NCI-H1092 treated with DMSO at 0.1 percent for 48 hours (cell line): ENCODE measurements at places on chromosomes 16 and 17.

DNA sequence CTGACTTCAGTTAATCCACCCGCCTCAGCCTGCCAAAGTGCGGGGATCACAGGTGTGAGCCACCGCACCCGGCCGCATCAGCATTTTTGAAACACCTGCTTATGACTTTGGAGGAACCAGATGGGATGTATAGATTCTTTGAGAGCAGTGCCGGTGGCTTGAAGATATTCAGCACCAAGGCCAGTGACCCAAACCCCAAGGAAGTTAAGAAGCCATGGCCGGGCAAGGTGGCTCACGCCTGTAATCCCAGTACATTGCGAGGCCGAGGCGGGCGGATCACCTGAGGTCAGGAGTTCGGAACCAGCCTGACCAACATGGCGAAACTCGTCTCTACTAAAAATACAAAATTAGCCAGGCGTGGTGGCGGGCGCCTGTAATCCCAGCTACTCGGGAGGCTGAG lies 43.9 kb downstream of the TRARG1 start:
- no peak for DNase-seq

DNA sequence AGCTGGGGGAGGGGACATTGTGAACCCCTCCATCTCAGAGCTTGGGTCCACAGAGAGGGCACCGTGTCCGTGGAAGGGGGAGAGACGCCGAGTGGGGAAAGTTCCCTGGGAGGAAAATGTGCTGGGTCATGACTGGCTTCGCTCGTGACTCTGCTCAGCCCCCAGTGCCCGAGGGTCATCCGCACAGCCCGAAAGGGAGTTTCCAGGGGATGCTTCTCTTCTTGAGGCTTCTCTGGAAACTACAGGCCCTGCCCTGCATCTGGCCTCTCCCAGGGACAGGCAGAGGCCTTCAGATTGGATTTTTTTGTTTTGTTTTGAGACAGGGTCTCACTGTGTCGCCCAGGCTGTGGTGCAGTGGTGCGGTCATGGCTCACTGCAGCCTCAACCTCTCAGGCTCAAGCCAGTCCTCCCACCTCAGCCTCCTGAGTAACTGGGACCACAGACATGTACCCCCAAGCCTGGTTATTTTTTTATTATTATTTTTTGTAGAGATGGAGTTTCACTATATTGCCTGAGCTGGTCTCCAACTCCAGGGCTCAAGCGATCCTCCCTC lies 9.8 kb upstream of the GSE1 start:
- no peak for DNase-seq

DNA sequence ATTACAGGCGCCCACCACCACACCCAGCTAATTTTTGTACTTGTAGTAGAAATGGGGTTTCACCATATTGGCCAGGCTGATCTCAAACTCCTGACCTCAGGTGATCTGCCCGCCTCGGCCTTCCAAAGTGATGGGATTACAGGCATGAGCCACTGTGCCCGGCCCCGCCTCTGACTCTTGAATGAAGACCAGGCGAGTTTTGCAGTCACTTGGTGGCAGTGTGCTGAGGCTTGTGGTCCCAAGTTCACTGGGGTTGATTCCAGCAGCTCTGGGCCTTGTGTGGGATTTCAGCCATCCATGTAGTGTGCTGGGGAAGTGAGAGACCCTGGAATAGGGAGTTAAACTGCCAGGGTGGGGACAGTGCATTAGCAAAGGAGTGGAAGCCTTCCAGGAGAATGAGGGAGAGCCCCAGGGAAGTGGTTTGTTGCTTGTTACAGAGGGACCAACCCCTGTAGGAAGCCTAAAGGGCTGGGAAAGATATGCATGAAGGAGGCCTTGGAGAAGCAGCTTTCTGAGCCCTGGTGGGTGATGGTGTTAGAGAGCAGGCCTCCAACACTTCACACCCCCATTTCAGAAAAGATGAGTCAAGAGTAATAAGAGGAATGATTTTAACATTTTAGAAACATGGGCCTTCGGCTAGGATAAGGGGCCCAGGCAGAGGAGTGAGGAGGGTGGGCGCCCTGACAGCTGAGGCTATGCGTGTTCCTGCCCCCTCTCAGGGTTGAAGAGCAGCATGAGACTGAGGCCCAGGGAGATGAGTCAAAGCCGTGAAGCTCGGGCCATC lies 14.5 kb downstream of the PSKH1 start:
- no peak for DNase-seq

DNA sequence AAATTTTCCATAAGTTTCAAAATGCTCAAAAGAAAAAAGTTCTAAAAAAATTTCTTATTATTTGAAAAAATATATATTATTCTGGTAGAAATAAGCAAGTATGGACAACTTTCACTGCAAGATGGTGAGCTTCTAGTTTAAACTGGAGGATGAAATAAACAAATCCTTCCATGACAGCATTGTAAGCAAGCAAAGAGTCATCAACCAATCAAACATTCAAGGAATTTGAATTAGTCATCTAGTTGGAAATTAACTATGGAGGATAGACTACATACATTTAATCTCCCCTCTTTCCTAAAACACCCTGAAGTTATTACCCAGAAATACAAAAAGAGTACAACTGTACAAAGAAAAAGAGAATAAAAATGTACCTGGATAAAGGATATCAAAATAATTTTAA lies 51.0 kb upstream of the IRX5 start:
- no peak for DNase-seq

- DNase-seq, result no peak
These were observed 33.2 kb downstream of the IRX6 start for GRCh38 chr16:55357241-55357640.

DNA sequence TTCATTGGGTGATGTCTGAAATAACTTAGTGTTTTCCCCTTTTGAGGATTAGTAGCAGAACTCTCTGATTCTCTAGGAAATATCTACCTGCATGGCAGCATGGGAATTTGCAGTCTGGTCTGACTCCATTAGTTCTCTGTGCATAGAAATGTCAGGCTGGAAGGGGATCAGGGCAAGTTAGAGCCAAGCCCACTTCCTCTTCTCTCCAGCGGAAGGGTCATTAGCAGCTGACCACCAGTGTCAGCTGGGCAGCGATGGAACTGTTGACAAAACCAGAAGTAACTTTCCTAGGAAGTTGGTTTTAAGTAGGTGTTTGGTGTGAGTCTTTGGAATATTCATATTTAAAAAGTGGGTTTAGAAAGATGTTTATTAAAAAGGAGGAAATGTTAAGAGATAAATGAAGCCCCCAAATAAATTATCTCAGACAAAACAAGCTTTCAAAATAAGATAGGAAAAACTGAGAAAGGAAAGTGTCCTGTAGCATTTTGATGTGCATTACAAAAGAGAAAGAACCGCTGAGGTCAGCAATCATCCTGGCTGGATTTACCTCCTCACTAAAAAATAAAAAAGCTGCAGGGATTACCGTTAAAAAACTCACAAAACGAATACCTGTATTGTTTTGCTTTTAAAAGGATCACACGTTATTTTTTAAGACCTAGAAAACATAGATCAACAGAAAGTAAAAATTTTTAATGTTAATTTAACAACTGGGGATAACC lies 32.4 kb upstream of the MMD start:
- DNase-seq, result no peak

GRCh38 chr16:17475104-17475503 lies 4.3 kb upstream of the XYLT1 start:
- no peak for DNase-seq

DNA sequence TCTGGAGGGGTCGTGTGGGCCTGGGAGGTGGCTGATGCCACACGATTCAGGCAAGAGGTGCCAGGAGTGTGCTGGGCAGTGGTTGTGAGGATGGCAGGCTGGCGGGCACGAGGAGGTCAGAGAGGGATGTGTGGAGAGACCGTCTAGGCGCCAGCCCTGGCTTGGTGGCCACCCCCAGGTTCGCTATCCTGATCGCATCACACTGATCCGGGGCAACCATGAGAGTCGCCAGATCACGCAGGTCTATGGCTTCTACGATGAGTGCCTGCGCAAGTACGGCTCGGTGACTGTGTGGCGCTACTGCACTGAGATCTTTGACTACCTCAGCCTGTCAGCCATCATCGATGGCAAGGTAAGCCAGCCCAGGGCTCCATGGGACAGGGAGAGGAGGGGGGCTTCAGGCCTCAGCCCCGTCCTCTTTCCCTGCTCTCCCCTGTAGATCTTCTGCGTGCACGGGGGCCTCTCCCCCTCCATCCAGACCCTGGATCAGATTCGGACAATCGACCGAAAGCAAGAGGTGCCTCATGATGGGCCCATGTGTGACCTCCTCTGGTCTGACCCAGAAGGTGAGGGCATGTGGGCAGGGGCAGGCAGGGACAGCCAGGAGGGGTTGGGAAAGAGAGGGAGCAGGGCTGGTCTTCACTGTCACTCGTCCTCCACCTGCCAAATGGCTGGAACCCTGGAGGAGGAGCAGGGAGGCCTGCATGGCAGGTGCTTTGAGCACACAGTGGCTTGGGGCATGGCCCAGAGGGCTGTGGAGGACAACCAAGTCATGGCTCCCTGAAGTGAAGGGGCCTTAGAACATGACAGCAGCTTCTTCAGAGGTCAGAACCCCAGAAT lies 7.6 kb downstream of the PPP4C start:
- DNase-seq, result no peak

GRCh38 chr17:7403043-7403726 lies 712 bp downstream of the TMEM256 start:
- DNase-seq, result peak; percentile 54

DNA sequence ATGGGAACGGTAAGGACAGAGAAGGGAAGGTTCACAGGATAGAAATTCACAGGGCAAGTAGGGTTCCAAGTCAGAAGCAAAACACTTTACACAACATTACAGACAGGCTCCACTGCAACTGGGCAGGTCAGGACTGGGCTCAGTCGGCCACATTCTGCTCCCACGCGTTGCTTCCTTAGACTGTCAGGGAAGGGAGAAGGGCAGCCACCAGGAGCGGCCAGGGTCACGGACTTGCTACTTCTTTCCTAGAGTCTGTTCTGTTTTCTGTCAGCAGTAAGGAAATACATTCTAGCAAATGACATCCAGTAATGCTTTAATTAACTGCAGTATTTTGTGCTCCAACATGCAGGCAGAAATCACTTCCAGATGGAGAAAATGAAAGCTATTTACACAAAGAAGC lies 160.3 kb upstream of the RPH3AL start:
- no peak for DNase-seq

GRCh38 chr16:67164599-67165061 lies at the start of gene HSF4:
TSS of gene HSF4 (plus strand) at chr16:67164745. CDS start at chr16:67164812, 67 bp downstream.
- no peak for DNase-seq

- no peak for DNase-seq
These were observed 15.4 kb downstream of the ZFPM1 start for GRCh38 chr16:88468275-88469129.

- DNase-seq, result no peak
These were observed 130.9 kb upstream of the FOXF1 start for GRCh38 chr16:86379505-86379846.

GRCh38 chr16:86570558-86571529 lies 4.2 kb downstream of the FOXC2 start:
- DNase-seq, result no peak
